ENCODE measurements at places on chromosomes 1 and 21. TPM values are rescaled to one million over a fixed set of nuclear protein-coding genes. Genes with fewer than 3 reads are reported as not detected.

PLA2G4A gene
- total RNA-seq: 12.5 TPM

PLA2G5 gene
- total RNA-seq: 2.7 TPM

PLD5 gene
- 1.5 TPM for total RNA-seq

LRRIQ3 gene
- not detected for total RNA-seq

BTBD19 gene
- total RNA-seq: 7.9 TPM

TMOD4 gene
- 2.2 TPM for total RNA-seq

PPIAL4G gene
- total RNA-seq: not detected

ZNF593OS gene
- total RNA-seq: not detected
